Activated CD4-positive, alpha-beta T cell treated with anti-CD3 and anti-CD28 coated beads for 4 hours (primary cell): ENCODE measurements at places on chromosomes 2 and 18.

- no peak for DNase-seq
Measured at GRCh38 chr2:109125593-109126500, 3.2 kb upstream of the SH3RF3 start.

DNA sequence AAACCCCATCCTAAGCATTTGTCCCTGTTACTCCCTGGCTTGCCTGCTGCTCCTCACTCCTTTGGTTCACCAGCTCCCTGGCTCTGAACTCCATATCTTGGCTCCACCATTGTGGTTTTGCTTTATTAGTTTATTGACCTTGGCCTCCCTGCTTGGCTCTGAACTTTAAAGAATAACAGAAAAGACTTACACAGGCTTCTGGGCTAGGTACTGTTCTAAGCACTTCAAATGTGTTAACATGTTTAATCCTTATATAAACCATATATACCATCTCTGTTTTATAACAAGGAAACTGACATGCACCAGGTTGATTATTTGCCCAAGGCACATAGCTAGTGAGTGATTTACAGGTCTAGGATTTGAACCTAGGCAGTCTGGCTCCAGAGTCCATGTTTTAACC lies 149.7 kb upstream of the CAPN13 start:
- no peak for DNase-seq

- DNase-seq = no peak
Measured at GRCh38 chr2:162370931-162371330, 27.0 kb downstream of the GCA start.

GRCh38 chr2:101496279-101496678 lies 21.4 kb upstream of the RFX8 start:
- no peak for DNase-seq

GRCh38 chr2:28665041-28665704 lies 86.5 kb upstream of the PPP1CB start:
- no peak for DNase-seq
